ENCODE measurements at places on chromosomes 5 and 9.

GRCh38 chr5:52784737-52785136, 3.0 kb upstream of the ITGA1 start:
- no peak for DNase-seq

DNA sequence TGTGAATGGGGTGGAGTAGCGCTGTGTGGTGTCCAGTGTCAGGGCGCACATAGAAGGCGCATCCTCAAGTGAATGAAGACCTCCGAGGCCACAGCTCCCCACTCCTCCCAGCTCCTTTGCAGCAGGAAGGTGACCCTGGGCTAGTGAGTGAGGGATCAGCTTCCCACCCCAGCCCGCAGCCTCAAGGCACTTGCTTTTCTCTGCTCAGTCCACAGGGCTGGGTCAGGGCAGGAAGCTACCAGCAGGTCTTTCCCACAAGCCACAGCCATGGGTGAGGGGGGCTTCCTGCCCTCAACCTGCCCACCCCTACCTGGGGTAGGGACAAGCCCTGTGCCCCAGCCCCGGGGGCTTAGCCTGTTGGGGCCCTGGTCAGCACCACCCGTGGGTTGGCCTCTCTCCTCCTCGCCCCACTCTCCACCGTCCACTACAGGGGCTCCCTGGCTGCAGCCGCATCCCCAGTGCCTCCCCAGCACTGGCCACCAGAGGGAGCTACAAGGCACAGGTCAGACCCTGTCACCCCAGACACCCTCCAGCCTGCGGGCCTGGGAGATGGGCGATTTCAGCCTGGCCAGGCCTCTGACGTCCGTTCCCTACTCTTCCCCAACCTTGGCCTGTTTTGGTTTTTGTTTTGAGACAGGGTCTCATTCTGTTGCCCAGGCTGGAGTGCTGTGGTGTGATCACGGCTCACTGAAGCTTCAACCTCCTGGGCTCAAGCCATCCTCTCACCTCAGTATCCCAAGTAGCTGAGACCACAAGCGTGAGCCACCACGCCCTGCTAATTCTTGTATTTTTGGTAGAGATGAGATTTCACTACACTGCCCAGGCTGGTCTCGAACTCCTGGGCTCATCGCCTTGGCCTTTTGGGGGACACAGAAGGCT, 1.3 kb upstream of the ABCA2 start:
- DNase-seq, result peak; percentile 91

DNA sequence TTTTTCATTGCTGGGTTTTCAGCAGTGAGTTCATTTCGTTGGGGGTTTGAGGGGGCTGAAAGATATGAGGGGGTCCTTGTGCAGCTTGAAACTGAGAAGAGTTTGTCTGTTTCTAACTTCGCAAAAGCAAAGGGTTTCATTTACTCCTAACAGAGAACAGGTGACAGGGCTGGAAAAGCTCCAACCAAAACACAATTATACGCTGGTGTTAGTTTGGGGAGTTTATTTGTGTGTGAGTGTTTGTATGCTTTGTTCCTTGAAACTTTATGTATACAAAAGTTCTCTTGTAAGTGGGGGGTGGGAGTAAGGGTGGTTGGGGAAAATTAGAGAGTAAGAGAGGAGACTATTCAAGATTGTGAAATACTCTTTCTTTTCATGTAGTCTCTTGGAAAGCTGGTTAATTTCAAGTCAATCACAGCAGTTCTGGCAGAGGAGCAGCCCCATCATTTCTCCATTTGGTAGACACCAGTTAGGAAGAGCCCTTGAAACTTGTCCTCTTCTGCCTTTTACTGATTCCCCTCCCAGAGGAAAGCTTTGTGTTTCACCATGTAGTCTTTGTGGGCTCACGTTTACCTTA, 881 bp downstream of the TNFAIP8 start:
- DNase-seq, result no peak

GRCh38 chr5:172640822-172641358, at the start of gene NEURL1B:
Gene NEURL1B, plus strand, starts transcription at chr5:172641263. Its CDS starts 144 bp downstream, at chr5:172641407.
- peak; percentile 62 for DNase-seq

DNA sequence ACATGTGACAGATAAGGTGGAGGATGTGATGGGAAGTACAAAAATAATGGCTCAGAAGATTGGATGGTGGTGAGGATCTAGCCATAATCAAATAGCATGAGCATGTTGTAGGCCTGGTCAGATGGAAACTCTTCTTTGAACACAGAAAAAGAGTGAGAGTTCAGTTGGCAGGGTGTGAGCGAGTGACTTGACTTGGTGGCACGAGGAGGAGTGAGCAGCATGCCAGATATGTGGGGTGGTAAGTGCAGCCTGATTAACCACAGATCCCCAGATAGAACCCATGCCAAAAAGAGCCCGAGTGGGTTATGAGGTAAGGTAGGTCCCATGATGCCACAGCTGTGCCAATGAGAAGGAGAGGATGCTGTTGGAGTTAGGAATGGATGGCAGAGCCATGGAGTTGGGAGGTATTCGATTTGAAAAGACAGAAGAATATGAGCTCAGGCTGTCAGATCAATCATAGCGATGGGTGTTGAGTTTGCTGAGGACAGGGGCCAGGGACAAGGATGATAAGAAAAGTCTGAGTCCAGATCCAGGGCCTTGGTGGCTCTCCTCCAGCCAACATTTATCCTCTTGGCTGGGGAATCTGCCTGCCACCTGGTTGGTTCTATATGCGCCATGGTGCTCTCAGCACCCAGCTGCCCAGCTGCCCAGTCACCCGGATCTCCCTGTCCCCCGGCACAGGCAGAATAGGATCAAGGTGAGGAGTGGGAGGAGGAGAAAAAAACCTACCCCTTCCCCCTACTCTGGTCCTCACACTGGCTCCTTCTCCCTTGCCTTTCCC, 16.5 kb downstream of the GARNL3 start:
- DNase-seq, result no peak

DNA sequence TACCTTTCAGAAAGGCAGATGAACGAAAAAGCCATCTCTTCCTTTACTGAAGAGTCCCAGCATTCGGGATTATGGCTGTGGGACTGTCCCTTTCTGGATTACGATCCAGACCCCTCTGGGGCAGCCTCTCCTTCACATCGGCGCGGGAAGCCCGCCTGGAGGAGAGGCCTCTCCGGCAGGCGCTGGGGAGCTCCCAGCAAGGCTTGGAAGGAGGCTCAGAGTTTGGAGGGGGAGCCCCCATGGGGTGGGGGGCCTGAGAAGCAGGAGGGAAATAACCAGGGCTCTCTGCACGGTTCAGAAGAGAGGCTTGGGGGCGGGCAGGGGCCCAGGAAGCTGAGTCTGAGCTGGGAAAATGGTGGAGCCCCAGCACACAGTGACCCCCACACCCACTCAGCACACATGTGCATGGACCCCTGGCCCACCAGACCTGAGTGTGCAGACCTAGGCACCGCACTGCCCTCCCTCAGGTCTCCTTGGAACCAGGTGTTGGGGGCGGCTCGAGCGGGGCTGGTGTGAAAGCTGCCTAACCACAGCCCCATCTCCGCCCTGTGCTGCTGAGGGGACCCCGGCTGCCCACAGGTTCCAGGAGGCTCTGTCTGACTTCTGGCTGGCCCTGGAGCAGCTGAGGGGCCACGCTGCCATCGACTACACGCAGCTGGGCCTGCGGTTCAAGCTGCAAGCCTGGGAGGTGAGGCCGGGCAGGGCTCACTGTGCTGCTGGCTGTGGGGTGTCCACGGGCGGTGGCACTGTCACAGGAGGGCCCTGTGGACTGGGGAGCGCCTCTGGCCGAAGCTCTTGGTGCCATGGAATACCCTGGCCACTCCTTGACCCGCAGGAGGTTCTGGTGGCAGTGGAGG, 4.5 kb downstream of the NOXA1 start:
- DNase-seq, result no peak

DNA sequence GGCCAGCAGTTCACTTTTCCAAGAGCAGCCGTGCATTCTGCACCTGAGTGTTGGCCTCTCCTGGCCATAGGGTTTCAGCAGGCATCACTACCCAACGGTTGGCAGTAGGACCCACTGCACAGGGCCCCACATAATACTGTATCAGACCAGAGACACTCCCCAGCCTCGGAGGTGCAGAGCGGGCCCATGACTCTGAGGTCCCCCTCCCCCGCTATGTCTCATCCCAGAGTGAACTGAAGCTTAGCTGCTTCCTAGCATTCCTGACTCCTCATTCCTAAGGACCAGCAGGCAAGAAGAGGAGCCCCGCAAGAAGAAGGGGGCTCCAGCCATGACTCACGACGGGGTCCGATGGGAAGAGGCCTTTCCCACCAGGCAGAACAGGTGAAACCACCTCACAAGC, 67.2 kb downstream of the CAMSAP1 start:
- DNase-seq, result no peak

Measured in activated naive CD4-positive, alpha-beta T cell treated with anti-CD3 and anti-CD28 coated beads, Interleukin-2, amount 50 U/mL, for 72 hours (primary cell).